ENCODE measurements at places on chromosomes 7 and 10.

DNA sequence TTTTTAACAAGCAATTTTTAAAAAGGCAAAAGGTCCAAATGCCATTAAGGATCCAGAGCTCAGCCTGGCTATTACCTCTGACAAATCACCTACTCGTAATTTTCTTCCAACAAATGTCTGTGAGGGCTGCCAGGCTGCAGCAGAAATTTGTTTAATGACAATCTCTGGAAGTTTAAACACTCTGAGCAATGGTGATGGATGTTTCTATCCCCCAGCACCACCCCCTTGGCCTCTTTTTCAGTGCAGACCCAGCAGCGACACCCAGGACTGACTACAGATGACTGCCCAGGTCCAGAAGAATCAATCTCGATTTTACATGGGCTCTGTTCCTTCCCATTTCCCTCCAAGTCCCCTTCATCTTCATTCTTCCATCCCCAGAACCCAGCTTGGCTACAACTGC, 201.4 kb upstream of the AOAH start:
- no peak for DNase-seq

- no peak for DNase-seq
These were observed 35.8 kb upstream of the DIP2C start for GRCh38 chr10:725302-725701.

- DNase-seq, result no peak
These were observed 5.8 kb downstream of the CTBP2 start for GRCh38 chr10:125154529-125154928.

DNA sequence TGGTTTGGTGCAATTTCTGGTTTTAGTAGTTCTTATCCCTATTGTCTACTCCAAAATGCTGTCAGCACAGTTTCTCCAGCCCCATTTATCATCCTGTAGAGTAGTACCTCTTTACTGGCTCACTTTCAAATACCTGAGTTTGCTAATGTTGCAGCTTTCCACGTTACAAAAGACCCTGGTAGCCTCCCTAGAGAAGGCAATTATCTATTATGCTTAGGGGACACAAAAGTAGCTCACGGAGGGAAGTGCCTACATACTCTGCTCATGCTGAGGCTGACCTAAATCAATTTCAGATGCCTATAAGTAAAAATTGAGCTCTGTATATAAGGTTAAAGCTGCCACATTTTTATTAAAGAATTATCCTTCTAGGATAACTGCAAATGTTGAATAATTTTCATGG, 603.6 kb downstream of the CNTNAP2 start:
- no peak for DNase-seq

DNA sequence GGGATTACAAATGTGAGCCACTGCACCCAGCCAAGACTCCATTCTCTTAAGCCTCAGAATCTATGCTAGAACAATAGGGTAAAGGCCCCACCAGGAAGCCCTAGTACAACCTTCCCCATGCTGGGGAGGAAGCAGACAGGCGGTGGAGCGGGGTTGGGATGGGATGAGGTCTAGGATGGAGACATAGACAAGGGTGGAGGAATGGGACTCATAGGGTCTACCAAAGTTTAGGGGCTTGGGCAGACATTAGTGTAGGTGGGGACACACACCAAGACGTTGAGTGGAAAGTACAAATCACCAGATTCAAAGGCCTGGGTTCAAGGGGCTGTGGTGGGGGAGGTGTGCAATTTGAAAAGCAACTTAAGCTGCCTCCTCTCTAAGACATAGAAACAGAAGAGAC, 19.3 kb downstream of the PRSS2 start:
- DNase-seq, result no peak

GRCh38 chr7:69762821-69763352, 164.6 kb downstream of the AUTS2 start:
- DNase-seq, result no peak

DNA sequence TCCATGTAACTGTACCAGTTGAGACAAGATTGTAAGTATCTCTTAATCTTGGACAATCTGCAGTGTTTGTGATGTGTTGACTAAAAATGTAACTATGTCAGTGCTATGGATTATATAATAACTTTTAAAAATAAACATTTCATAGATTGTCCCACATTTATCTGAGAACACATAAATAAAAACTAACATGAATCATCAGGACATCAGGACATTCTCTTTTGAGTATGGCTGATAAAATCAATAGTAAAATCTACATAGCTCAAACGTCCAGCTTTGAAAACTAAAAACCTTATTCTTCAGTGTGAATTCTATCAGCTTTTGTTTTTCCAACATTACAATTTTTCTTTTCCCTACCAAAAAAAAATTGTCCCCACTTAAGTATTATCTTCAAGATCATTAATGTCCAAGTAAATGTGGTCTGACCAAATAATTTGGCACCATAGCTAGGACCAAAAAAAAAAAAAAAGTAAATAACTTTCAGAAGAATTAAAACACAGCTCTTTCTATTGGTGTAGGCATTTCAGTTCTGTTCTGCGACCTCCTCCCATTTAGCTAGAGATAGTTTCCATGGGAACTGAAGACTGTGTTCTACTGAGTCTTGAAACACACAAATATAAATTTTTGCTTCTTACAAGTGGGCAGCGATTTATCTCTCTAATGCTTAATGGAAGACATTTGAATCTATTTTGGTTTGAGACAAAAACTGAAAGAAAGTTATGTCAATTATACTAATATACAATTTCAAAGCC, 123.0 kb upstream of the SGCE start:
- no peak for DNase-seq

GRCh38 chr10:113094114-113094486, 144.1 kb downstream of the TCF7L2 start:
- no peak for DNase-seq

GRCh38 chr7:28228396-28228795, 47.8 kb upstream of the JAZF1 start:
- no peak for DNase-seq

All from activated gamma-delta T cell treated with anti-CD3 and anti-CD28 coated beads, Interleukin-2, amount 50 U/mL, for 16 hours (primary cell).